NB4 (cell line): ENCODE measurements at places on chromosomes 7 and 10.

DNA sequence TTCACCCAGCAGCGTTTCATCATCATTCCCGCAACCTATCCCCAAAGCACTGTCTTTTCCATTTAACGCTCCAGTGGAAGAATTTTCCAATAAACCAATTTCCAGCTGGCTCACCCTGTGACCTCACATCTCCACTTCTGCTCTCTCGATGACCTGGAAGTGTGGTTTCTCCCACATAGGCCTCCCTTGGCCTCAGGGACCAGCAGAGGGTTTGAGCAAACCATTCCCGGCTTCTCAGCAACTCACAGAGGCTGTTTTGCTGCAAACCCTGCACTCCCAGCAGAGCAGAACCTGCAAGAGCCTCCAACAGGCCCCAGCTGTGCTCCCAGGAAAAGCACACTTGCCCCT, 523.0 kb upstream of the FOXK1 start:
- DNase-seq: no peak

GRCh38 chr7:129950191-129950932, 2.4 kb downstream of the UBE2H start:
- DNase-seq: no peak

DNA sequence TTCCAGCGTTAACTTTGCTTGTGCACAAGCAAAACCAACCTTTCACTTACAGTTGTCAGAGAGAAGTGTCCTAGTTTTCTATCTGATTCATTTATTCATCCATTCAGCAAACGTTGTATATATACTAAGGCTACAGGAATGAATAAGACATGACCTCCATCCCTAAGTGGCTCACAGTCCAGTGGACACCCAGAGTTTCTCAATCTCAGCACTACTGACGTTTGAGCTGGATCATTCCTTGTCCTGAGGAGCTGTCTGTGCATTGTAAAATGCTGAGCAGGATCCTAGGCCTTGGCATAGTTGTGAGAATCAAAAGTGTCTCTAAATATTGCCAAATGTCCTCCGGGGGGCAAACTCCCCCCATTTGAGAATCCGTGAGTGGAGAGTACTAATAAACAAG, 166.7 kb upstream of the PRKCQ start:
- DNase-seq: no peak

- peak; percentile 73 for DNase-seq
Observed at GRCh38 chr10:101014230-101014884, 14.7 kb downstream of the LZTS2 start.
